ENCODE measurements at places on chromosomes 5 and 9.

- DNase-seq, result no peak
Observed at GRCh38 chr5:17219006-17219422, 1.6 kb downstream of the BASP1 start.

DNA sequence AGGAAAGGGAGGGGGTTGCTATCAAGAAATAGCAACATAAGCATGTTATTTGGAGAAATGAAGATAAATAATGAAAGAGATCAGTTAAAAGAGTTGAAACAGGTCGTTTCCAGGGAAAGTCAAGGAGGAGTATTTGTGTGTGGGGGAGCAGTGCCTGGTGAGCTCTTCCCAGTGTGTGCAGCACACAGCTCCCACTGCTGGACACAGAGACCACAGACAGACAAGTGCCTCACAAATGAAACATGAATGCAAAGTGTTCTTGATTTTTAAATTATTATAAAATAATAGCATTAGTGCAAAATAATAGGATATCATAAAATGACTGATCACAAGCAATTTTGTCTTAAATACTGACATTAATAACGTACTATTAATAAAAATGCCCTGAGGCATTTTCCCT is 40.8 kb downstream of the LIFR start:
- DNase-seq, result peak; percentile 21

- no peak for DNase-seq
Observed at GRCh38 chr9:14027116-14027800, 286.7 kb downstream of the NFIB start.

- no peak for DNase-seq
Observed at GRCh38 chr9:69674112-69674685, 2.0 kb upstream of the APBA1 start.

DNA sequence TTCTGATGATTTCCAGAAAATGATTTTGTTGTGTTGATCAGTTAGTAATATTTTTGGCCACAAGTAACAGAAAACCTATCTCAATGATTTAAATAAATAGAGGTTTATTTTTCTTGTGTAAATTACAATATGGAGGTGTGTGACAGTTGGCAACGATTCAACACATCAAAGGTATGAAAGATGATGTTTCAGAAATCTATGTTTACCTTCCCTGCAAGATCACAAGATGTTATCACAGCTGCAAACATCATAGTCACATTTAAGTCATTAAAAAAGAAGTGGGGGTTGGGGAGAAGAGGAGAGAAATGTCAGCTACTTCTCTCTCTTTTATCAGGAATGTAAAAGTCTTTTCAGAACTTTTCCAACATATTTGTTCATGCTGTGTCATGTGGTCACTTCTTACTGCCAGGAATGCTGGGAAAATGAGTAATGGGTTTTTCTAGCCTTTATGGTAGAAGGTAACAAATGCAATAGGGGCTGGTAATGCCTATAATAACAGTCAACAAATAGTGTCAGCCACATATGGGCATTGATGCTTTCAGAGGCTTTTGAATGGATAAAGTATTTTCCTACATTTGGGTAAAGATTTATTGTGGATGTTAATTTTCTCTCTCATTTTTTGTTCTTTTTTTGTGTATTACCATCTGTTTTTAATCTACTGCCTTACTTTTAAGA is 742.7 kb downstream of the TLE1 start:
- no peak for DNase-seq

Data from COLO829 (cell line).